ENCODE measurements at places on chromosomes 12 and 14.
A peak's percentile ranks its signal among the peaks of the same experiment; 100 is the strongest.

DNA sequence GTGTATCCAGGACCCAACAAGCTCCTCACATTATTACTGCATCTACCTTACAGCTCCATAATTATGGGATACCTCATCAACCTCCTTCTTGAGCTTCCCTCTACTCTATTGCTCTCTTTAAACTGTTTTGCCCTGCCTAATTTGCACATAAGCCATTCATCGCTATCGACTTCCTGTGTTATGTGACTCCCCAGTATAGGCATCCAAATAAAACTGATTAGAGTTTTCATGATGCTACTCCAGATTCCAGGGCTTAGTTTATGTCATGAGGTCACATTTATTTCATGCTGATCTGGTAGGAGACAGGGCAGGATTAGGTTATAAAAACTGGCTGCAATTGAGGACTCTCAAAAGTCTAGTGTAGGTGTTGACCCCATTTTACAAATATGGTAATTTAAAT is 569.9 kb upstream of the MGAT4C start:
- no peak for DNase-seq

DNA sequence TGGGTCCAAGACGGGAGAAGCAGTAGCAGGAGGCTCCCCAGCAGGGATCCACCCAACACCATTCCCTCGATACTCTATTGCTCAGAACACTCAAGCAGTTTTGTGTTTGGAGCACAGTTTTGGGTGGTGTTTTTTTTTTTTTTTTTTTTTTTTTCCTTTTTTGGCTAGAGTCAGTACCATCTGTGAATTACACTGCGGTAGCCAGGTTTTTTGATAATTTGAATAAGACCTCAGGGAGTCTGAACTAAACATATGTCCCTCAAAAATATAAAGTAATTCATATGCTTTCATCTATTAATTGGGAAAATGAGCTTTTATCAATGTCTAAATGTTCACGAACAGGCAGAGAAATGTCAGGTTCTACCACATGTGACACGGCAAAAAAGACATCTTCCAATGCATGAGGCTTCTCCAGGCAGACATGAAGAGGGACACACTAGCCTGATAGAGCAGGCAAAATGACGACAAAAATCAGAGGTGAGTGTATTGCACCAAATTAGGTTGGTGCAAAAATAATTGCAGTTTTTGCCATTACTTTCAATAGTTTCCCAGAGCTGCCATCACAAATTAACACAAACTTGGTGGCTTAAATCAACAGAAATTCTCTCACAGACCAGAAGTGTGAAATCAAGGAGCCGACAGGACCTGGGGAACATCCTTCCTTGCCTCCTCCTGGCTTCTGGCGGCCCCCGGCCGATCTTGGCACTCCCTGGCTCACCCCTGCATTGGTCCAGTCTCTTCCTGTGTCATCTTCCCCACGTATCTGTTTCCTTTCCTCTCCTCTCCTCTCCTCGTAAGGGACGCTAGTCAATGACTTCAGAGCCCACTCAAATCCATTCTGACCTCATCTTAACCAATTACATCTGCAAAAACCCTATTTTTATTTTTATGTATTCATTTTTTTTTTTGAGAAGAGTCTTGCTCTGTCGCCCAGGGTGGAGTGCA is 33.9 kb downstream of the FOXN3 start:
- no peak for DNase-seq

DNA sequence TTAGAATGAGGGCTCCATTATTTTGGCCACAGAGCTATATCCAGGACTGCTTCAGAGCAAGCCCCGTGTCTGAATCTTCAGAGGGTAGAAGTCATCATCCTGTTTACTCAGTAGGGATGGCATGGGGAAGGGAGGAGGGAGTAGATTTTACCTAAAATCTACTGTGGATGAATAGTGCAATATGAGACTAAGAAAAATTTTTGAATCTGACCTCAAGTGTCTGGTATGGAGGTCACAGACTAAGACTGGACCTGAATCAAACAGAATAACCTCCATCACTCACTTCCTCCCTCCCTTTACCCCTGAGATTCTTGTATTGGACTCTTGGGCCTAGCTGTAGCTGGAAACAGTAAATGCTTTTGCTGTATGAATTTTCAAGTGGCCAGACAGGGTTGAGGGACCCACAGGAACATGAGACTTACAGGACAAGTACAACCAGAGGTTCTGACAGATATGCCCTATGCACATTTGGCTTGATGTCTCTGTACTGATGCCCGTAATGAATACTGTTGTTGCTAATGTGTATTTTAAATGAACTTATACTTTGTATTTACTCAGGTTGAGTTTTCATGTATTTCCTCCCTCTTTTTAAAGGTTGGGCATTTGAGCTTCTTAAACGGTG is 78.5 kb downstream of the CCDC91 start:
- DNase-seq: no peak

GRCh38 chr14:37641117-37641516 is 45.7 kb downstream of the TTC6 start:
- DNase-seq: no peak

- no peak for DNase-seq
Observed at GRCh38 chr12:26689281-26689841, 143.6 kb downstream of the ITPR2 start.

DNA sequence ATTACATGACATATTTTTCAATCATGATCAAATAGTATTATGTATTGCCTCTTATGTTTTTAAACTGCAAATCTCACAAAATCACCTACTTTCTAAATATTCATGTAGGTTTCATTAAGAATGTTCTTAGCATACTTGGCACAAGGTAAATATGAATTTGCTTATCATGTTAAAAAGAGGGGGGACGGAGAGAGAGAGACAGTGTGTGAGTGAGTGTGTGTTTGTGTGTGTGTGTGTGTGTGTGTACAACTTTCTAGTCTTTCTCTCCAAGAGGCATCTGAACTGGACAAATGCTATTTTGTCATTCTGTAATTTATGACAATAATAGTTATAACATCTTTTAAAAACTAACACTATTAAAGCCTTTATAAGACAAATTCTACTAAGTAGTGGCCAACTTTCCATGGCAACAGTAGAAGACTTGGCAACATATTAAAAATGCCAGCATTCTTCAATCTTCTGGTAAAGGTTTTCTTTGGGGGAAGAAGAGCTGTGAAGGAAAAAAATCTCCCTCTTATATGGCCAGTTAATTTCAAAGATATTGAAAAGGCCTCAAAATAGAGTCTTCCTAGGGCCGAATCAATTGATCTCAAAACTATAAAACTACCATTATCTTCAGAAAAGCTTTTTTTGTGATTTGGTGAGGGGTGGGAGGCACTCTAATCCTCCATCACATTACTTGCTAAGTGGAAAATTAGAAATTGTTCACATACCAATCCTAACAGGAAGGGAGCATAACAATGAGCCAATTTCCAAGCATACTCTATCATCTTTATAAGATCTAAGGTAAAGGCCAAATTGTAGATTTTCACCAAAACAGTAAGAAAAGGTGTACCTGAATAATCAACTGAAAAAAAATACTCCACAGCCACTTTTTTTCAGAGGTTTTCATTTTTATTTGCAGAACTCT is 28.2 kb downstream of the CDK17 start:
- no peak for DNase-seq

DNA sequence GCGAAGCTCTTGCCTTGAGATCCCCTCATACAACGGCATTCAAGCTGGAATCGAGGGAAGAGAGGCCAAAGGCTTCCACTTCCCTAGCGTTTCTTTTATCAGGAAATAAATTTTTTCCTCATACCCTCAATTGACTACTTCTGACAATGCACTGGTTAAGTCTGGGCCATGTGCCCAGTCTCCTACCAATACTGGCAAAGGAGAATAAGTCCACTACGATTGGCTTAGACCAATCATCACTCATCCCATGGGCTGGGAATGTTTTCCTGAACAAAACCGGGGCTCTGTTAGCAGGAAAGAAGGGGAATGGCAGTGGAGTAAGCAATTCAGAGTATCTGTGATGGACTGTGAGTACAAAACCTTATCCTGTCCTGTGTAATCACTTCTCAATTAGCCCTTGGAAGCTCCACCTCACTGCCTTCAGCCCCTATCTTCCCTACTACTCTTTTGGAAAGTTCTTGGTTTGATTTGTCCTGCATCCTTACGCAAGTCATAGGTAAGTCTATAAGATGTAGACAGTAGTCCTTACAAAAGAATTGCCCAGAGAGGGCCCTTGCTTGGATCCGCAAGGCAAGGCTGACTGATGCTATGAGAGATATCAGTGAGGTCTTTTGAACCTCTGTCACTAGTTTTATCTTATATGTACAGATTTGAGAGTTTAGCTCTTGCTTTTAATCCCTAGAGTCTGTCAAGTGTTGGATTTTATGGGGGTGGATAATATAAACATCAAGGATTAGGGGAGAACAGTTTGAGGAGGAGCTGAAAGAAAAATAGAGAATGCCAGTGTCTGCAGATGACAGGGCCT is 36.3 kb upstream of the CDK17 start:
- no peak for DNase-seq

- no peak for DNase-seq
Observed at GRCh38 chr14:88775532-88775931, 17.2 kb downstream of the EML5 start.

DNA sequence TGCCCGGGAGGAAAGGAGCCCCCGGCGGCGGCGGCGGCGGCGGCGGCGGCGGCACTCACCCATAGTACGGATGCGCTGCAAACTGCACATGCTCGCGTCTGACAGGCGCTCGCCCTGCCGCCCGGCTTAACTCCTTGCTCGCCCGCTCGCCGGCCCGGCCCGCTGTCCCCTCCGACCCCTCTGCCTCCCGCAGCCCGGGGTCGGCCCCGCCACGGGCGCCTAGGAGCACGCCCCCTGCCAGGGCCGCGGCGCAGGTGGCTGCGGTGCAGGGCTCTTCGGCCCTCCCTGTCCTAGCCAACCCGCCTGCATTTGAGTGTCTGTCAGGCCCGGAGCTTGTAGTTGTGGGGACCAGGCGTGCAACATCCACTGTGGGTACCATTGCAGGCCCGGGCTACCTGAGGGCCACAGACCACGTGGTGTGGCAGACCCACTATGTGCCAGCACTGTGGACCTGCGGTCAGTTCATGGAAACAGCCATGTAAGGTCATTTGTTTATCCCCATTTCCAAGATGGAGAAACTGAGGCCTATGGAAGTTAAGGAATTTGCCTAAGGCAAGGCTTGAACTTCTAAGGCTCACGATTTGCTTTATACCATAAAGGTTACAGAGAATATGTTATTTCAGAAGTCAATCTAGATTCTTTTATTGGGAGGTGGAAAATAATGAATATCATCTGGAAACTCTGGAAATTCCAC is 17.6 kb upstream of the PLEKHH1 start:
- DNase-seq: peak; percentile 49

DNA sequence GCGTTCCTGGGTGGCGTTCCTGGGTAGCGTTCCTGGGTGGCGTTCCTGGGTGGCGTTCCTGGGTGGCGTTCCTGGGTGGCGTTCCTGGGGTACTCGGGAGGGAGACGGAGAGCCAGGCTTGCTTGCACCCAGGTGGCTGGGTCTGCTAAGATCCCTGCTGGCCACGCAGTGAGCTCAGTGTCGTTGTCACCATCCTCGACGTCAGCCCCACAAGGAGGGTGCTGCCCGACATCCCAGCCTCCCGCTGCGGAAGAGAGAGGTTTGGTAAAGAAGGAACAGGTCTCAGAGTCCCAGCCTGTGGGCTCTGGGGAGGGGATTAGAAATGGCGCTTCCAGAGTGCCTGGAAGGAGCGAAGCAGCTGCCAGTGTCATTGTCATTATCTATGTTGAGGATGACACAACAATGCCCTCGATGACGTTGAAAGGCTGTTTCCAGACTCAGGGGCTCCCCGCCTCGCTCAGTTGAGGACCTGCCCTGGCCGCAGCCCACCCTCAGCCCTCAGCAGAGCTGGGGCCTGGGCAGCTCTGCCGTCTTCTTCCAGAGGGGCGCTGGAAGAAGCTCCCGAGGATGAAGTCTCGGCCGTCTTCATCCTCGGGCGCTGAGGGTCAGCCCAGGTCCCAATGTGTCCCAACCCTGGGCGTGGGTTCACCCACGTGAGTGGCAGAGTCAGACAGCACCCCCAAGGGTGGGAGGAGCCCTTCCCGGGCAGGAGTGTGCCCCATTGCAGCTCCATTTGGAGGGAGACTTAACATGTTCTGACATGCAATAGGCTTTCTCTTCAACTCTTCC is 328.8 kb downstream of the ADGRD1 start:
- no peak for DNase-seq

- DNase-seq: no peak
Observed at GRCh38 chr12:30823764-30824163, 69.0 kb upstream of the CAPRIN2 start.

Data from CD4-positive, CD25-positive, alpha-beta regulatory T cell (primary cell).